SW 1271 (cell line): ENCODE measurements at places on chromosomes 13 and 19.
A peak's percentile ranks its signal among the peaks of the same experiment; 100 is the strongest.

DNA sequence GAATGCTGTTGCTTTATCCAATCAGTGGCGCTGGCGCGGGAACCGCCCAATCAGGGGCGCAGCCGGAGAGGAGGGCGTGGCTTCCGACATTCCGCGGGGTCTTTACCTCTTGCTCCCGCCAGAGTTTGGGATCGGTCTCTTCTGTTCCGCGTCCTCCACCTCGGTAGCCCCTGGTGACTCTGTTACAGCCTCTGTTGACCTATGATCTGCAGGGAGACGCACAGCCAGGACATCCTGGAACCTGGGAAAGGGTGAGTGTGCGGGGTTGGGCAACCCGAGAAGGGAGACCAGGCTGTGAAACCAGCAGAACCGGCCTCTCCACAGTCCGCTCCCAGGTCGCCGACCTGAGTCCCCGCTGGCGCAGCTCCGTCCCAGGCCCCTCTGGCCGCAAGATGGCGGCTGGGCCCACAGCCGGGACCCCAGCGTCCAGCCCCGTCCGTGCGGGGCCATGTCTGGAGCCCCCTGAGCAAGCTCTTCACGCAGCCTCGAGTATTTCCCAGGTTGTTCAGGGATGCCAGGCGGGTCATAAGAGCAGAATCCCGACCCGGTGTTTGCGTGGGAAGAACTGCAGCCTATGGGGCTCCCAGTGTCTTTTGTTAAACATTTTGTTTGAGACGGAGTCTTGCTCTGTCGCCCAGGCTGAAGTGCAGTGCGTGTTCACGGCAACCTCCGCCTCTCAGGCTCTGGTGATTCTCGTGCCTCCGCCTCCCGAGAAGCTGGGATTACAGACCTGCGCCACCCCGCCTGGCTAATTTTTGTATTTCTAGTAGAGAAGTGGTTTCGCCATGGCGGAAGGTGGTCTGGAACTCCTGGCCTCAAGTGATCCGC, 4.4 kb upstream of the ZNF681 start:
- peak; percentile 18 for DNase-seq

GRCh38 chr13:43558939-43559338, 227.8 kb downstream of the ENOX1 start:
- no peak for DNase-seq

DNA sequence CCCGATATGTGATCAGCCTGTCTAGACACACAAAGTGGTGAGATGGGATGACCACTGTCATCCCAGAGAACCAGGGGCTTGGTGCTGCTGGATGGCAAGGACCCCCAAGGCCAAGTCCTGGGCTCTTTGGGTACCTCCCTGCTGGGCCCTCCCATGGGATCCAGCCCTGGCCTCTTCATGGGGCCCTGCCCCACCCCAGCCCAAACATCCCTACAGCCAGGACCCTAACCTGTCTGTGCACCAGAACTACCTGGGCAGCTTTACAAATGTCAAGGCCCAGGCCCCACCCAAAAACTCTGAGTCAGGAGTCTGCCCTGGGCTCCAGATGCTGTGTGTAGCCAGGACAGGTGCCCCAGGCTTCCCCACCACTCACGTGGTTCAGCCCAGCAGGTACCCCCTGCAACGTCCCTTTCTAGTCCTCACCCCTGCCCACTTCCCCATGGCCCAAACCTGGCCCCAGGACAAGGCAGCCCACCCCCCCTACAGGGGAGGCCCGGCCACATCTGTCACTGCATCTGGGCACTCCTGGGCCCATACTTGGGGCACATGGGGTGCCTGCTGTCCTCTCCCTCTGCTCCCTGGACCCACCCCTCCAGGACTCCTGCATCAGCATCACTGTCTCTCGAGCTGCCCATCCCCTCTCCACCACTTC, 233.5 kb downstream of the TUBA3C start:
- DNase-seq = no peak

GRCh38 chr13:97179501-97179900, 42.6 kb upstream of the MBNL2 start:
- DNase-seq = no peak
